ENCODE measurements at places on chromosomes 7 and 10.
A peak's percentile ranks its signal among the peaks of the same experiment; 100 is the strongest.

DNA sequence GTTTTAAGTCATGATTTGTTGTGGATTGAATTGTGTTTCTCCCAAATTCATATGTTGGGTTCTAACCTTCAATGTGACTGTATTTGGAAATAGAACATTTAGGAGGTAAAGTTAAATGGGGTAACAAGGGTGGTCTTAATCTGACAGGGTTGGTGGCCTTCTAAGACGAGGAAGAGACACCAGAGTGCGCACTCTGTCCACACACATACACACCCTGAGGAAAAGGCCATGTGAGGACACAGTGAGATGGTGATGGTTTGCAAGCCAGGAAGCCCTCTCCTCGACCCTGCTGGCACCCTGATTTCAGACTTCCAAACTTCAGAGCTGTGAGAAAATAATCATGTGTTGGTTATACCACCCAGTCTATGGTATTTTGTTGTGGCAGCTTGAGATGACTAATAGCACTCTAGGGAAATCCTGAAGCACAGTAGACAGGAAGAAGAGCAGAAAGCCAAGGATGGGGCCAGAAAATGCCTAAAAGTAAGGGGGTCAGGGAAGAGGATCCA lies 28.0 kb upstream of the SEM1 start:
- peaks cover 23% of the 10 kb centered on the region for H3K27me3 ChIP-seq
- DNase-seq: no peak
- no peak overlapping the region for H3K4me3 ChIP-seq
- H3K4me1 ChIP-seq: no peaks in the 10 kb centered on the region
- H3K27ac ChIP-seq: no peak overlapping the region
- no peaks in the 10 kb centered on the region for H3K36me3 ChIP-seq

- H3K27ac ChIP-seq: no peak overlapping the region
- no peak overlapping the region for H3K4me3 ChIP-seq
- DNase-seq: no peak
- H3K4me1 ChIP-seq: peaks cover 65% of the 10 kb centered on the region
- H3K36me3 ChIP-seq: peaks cover 14% of the 10 kb centered on the region
- H3K27me3 ChIP-seq: no peaks in the 10 kb centered on the region
These were observed 12.5 kb downstream of the EZH2 start for GRCh38 chr7:148871551-148871950.

- H3K4me3 ChIP-seq: no peak overlapping the region
- H3K27ac ChIP-seq: no peak overlapping the region
- no peaks in the 10 kb centered on the region for H3K36me3 ChIP-seq
- DNase-seq: no peak
- H3K4me1 ChIP-seq: no peaks in the 10 kb centered on the region
- H3K27me3 ChIP-seq: peaks cover 20% of the 10 kb centered on the region
These were observed 81.2 kb upstream of the SORCS3 start for GRCh38 chr10:104559935-104560334.

- H3K27ac ChIP-seq: peak overlapping the region; percentile 34
- no peaks in the 10 kb centered on the region for H3K36me3 ChIP-seq
- no peak overlapping the region for H3K4me3 ChIP-seq
- DNase-seq: no peak
These were observed 33.8 kb downstream of the FAM53B start for GRCh38 chr10:124710266-124710881.

DNA sequence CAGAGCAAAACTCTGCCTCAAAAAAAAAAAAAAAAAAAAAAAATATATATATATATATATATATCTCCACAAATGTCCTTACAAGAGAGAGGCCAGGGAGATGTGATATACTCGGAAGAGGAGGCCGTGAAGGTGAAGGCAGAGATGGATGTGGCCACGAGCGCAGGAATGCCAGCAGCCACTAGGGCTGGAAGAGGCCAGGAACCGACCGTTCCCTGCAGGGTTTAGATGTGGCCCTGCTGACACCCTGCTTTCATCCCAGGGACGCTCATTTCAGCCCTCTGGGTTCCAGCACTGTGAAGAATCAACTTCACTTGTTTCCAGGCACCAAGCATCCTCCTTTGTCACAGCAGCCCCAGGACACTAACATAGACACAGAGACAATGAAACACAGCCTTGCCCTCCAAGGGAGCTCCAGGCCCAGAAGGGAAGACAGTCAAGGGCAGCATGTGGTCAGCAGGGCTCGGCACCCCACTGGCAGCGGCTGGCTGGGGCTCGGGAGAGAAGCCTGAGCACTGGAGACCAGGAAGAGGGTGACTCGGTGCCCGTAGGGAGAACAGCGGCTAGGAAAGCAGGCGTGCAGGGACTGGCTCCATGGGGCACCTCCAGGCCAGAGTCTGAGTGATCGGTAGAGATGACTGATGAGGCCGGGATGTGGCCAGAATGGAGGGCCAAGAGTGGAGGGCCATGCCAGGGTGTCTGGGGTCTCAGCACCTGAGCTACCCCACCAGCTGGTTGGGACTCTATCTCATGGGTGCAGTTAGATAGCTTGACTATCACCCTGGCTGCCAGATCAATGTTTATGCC lies 7.6 kb downstream of the WDR86 start:
- H3K4me1 ChIP-seq: peaks cover 5% of the 10 kb centered on the region
- no peak for DNase-seq
- H3K36me3 ChIP-seq: peaks cover 2% of the 10 kb centered on the region
- no peak overlapping the region for H3K4me3 ChIP-seq
- no peaks in the 10 kb centered on the region for H3K27me3 ChIP-seq

DNA sequence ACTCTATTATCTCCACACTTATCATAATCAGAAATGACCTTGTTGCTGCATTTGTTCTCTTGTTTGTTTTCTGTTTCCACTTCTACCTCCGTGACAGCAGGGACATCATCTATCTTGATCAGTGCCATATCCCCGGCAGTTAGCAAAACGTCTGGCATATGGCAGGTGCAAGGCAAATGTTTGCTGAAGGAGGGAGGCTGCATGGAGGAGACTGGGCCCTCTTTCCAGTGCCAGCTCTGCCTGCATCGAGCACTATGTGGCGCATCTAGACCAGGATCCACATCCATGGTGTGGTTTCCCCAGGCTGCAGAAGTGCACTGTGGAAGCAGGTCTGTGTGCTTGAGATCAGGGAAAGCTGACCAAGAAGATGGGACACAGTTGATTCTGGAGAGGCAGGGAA lies 181.2 kb downstream of the KCNMA1 start:
- H3K27me3 ChIP-seq: no peaks in the 10 kb centered on the region
- no peak overlapping the region for H3K27ac ChIP-seq
- H3K36me3 ChIP-seq: no peaks in the 10 kb centered on the region

DNA sequence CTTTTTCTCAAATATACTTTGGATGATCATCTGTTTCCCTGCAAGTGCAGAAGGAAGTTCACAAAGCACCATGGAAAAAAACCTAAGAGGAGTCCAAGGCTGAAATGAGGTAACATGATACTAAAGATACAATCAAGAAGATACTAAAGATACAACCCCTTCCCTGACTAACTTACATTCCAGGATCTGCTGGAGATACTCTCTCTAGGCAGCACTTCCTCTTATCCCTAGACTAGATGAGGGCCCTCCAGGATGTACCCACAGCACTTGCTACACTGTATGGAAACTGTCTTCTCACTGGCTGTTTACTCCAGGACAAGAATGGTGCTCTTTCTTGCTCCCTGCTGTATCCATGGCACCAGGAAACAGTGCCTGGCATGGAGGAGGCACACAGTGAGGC lies 116.4 kb upstream of the NFE2L3 start:
- H3K4me1 ChIP-seq: peaks cover 10% of the 10 kb centered on the region
- no peak overlapping the region for H3K27ac ChIP-seq
- H3K4me3 ChIP-seq: no peak overlapping the region

DNA sequence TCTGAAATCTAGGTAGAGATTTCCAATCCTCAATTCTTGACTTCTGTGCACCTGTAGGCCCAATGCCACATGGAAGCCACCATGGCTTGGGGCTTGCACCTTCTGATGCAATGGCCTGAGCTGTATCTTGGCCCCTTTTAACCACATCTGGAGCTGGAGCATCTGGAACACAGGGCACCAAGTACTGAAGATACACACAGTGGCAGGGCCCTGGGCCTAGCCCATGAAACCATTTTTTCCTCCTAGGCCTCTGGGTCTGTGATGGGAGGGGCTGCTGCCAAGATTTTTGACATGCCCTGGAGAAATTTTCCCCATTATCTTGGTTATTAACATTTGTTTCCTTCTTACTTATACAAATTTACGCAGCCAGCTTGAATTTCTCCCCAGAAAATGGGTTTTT lies 39.1 kb downstream of the GCC1 start:
- H3K4me1 ChIP-seq: no peaks in the 10 kb centered on the region
- DNase-seq: no peak
- H3K27ac ChIP-seq: no peak overlapping the region
- H3K27me3 ChIP-seq: peaks cover 10% of the 10 kb centered on the region
- no peak overlapping the region for H3K4me3 ChIP-seq

- no peaks in the 10 kb centered on the region for H3K27me3 ChIP-seq
- no peaks in the 10 kb centered on the region for H3K36me3 ChIP-seq
- H3K27ac ChIP-seq: no peak overlapping the region
These were observed 63.1 kb downstream of the EEPD1 start for GRCh38 chr7:36216063-36216684.

GRCh38 chr7:38312821-38313220 lies 39.4 kb upstream of the TARP start:
- no peak for DNase-seq
- peaks cover 4% of the 10 kb centered on the region for H3K4me1 ChIP-seq
- no peaks in the 10 kb centered on the region for H3K27me3 ChIP-seq
- peak overlapping the region; percentile 71 for H3K4me3 ChIP-seq

GRCh38 chr10:79048639-79049550 lies 19.9 kb upstream of the ZMIZ1 start:
- no peak for DNase-seq
- H3K4me3 ChIP-seq: peak overlapping the region; percentile 68
- H3K36me3 ChIP-seq: no peaks in the 10 kb centered on the region
- H3K27ac ChIP-seq: peak overlapping the region; percentile 57
- H3K4me1 ChIP-seq: peaks cover 42% of the 10 kb centered on the region
- no peaks in the 10 kb centered on the region for H3K27me3 ChIP-seq

- peak; percentile 90 for DNase-seq
- peaks cover 79% of the 10 kb centered on the region for H3K27me3 ChIP-seq
- peak overlapping the region; percentile 84 for H3K27ac ChIP-seq
- H3K4me3 ChIP-seq: peak overlapping the region; percentile 89
- peaks cover 37% of the 10 kb centered on the region for H3K4me1 ChIP-seq
These were observed 4.0 kb upstream of the IGF2BP3 start for GRCh38 chr7:23474094-23474828.

DNA sequence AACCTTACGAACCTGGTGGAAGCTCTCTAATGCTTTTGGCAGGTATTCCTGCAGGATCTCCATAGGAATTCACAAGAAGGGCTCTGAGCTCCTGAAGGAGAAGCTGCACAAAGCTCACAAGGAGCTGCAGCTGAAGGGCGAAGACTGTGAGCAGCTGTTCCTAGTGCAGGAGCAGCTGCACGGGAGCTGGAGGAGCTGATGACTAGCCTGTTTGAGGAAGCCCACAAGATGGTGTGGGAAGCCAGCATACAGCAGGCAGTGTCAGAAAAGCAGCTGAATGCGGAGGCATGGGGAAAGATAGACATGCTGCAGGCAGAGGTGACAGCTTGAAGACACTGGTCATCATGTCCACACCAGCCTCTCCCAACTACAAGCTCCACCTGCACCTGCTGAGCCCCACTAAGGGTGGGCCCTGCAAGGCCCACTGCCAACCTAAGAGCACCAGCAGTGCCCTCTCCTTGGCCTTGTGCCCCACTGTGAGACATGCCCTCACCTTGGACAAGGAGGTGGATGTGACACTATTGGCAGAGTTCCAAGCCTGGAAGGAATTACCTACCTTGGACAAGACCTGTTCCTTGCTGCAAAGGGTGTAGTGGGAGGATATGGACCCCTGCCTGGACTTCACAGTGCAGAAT lies 250.6 kb downstream of the BBS9 start:
- H3K36me3 ChIP-seq: no peaks in the 10 kb centered on the region
- no peak overlapping the region for H3K4me3 ChIP-seq
- no peak for DNase-seq
- no peaks in the 10 kb centered on the region for H3K27me3 ChIP-seq
- no peaks in the 10 kb centered on the region for H3K4me1 ChIP-seq

DNA sequence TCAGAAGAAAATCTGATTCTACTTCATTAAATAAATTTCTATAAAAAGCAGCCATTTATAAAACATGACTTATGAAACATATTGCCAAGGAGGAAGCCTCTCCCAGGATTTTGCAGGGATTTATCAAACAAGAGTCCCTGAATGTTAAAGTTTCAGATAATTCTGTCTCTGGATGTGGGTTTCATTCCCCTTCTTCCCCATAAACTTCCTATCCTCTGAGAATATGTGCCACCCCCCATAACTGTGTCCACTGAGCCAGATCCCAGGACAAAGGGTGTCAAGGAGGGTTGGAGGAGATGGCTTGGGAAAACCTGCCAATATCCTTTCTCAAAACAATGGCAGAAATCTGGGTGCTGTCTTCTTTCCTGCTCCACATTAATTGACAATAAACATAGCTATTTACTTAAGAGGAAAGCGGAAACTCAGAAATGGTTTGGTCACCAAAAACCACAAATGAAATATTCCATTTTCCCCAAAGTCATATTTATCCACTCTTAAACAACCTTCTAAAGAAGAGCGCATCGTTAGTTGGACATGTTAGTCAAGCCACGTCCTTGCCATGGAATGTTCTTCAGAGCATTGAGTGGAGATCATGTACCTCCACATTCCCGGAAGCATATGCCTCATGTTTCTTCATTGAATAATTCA lies 54.3 kb upstream of the AKR1E2 start:
- peaks cover 13% of the 10 kb centered on the region for H3K4me1 ChIP-seq
- H3K27me3 ChIP-seq: peaks cover 48% of the 10 kb centered on the region
- H3K27ac ChIP-seq: no peak overlapping the region
- H3K4me3 ChIP-seq: no peak overlapping the region
- H3K36me3 ChIP-seq: no peaks in the 10 kb centered on the region

DNA sequence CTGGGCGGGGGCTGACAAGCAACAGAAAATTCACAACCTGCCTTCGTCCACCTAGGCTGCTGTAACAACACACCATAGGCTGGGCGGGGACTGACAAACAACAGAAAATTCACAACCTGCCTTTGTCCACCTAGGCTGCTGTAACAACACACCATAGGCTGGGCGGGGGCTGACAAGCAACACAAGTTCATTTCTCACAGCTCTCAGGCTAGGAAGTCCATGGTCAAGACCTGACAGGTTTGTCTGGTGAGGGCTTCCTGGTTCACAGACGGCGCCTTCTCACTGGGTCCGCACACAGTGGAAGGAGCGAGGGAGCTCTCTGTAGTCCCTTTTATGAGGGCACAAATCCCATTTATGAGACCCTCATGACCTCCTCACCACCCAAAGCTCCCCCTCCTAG lies 52.2 kb downstream of the DIP2C start:
- no peak overlapping the region for H3K27ac ChIP-seq
- H3K36me3 ChIP-seq: no peaks in the 10 kb centered on the region
- no peak for DNase-seq
- H3K4me1 ChIP-seq: no peaks in the 10 kb centered on the region
- H3K27me3 ChIP-seq: peaks cover 30% of the 10 kb centered on the region

- no peak overlapping the region for H3K4me3 ChIP-seq
- no peaks in the 10 kb centered on the region for H3K27me3 ChIP-seq
- H3K27ac ChIP-seq: no peak overlapping the region
- peaks cover 22% of the 10 kb centered on the region for H3K4me1 ChIP-seq
These were observed 10.4 kb downstream of the CHCHD3 start for GRCh38 chr7:133071506-133071905.

- no peak overlapping the region for H3K27ac ChIP-seq
- H3K4me1 ChIP-seq: no peaks in the 10 kb centered on the region
- DNase-seq: no peak
- no peaks in the 10 kb centered on the region for H3K36me3 ChIP-seq
These were observed 752.6 kb upstream of the PHF14 start for GRCh38 chr7:10221084-10221483.
